ENCODE measurements at places on chromosomes 1 and 21.
A peak's percentile ranks its signal among the peaks of the same experiment; 100 is the strongest.

- peak; percentile 99 for DNase-seq
These were observed at the start of gene RPS6KA1 for GRCh38 chr1:26529655-26530409. Gene RPS6KA1, plus strand, starts transcription at chr1:26529761. Its CDS starts 160 bp downstream, at chr1:26529921.

DNA sequence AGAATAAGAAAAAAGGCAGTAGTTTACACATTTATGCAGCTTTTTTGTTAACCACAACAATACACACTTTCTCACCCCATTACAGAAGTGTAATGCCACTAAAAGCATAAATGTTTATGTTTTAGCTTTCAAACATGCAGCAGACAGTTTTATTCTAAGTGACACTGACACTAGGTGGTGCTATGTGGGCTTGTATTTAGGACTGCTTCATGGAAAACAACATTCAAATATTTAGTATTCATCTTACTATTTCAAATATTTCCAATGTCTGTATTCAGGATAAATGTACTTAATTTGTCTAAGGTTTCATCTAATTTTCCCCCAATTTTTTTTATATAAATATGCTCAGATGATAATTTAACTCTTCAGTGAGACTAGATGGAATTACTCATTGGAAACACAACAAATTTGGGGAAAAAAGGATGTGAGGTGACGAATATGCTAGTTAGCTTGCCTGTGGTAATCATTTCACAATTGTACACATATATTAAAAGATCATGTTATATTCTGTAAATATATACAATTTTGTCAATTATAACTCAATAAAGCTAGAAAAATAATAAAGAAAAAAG is 71.4 kb downstream of the USP1 start:
- DNase-seq, result peak; percentile 22

DNA sequence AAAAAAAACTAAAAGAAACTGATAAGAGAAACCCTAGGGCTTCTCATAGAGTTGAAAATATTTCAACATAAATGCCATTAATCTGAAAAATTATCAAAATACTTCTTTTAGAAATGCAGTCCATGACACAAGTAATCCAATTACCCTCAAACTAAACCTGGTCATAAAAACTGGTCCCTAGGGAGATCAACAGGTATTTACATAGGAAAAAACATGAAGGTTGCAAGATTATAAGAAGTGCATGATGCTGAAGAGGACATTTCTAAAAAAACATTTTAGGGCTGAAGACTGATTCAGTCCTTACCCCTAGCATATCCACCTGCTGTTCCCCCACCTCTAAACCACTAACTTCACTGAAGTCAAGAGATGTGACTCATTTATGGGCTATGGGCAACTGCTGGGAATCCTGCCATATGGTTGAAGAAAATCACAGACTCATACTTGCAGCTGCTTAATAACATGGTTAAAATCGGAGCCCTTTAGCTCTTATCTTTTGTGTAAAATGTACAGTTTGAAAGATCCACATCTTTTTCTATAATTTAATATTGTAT is 131.0 kb upstream of the RUNX1 start:
- no peak for DNase-seq

GRCh38 chr1:246300626-246301549 is 206.2 kb downstream of the SMYD3 start:
- DNase-seq, result no peak

DNA sequence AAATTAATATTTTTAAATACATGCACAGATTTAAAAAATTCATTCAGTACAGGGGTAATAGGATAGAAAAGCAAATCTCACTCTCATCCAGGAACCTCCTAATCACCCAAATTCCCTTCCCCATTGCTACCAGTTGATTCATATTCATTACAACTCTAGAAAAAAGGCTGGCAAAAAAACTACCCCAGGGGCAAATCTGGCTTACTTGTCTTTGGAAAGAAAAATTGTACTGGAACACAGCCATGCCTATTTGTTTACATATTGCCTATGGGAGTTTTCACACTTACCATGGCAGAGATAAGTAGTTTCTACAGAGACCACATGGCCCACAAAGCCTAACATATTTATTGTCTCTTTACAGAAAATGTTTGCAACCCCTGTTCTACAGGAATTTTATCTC is 8.9 kb upstream of the RBM34 start:
- DNase-seq, result no peak

- DNase-seq, result no peak
These were observed 133.1 kb upstream of the C1orf174 start for GRCh38 chr1:4033129-4033676.

GRCh38 chr1:196650403-196650802 is 1.4 kb upstream of the CFH start:
- no peak for DNase-seq

Data from iPS-NIHi11 (cell line).